ENCODE measurements at places on chromosomes 3 and 15.

- no peak for DNase-seq
Measured at GRCh38 chr15:82044373-82045178, 1.2 kb downstream of the MEX3B start.

DNA sequence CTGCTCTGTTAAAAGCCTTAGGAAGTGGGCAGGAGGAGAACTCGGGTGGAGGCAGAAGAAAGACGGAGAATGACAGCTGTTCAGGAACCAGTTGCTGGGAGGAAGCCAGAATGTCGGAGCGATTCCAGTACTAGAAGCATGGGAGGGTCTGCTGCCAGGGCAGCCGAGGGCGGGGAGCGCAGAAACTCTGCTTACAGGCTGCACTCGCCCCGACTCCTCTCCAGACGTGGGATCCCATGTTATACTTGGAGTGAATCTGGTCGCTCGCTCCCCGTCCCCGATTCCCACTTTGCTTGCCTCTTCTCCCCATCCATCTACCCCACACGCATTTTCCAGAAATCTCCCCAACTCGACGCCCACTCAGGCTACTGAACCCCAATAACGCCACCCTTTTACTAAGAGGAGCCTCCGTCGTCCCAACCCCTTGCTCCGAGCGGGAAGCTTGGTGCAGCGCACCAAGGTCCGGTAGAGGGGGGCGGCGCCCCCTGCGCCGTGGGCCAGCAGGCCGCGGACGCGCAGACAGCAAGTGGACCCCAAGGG, 665 bp downstream of the GATM start:
- no peak for DNase-seq

- DNase-seq = no peak
Measured at GRCh38 chr3:80870476-80871041, 890.9 kb downstream of the GBE1 start.

GRCh38 chr15:99732124-99732750, 1.0 kb downstream of the LYSMD4 start:
- peak; percentile 7 for DNase-seq

DNA sequence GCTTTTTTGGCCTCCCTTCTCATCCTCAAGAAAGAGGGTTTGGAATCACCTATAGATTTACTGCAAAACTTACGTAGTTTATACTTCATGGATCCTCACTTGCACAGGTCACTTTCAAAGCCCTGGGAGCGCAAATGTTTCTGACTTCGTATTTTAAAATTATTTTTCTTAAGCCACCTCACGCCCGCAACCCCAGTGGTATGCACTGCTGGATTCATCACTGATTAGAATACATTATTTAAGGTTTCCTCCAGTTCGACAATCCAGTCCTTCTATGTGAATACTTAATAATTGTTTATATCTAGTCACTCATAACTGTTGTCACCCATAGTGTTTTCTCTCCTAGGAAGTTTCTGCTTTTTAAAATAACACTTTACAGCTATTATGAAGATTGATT, 339.9 kb downstream of the CHL1 start:
- no peak for DNase-seq

DNA sequence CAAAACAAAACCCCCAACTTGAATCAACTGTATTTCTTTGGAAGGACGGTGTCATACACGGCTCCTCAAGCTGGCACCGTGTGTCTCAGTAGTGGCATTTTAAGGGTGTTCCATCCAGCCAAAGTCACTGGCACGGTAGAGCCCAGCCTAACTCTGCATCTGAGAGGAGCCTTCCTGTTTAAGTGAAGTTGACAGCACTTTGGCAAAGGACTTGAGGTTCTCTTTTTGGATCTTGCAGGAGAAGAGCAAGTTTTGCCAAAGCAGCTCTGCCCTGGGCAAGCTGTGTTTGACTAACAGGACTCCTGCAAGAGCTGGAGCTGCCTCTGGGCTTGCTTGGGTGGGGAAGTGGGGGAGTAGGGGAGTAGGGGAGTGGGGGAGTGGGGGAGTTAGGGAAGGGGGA, 109.6 kb upstream of the FEZF2 start:
- no peak for DNase-seq

DNA sequence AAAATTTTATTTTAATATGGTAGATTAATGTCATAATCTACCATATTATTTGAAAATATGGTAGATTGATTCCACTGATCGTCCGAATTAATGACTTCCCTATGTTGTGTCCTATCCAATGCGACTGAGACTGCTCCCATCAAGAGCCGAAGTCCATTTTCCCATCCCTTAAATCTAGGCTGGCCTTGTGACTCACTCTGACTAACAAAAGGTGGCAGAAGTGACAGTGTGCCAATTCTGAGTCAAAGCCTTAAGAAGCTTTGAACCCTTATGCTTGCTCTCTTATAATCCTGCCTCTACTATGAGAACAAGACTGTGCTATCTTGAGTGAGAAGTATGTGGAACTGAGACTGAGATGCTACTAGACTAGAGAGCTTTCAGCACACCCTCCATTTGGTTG, 387.2 kb downstream of the ROBO1 start:
- no peak for DNase-seq

DNA sequence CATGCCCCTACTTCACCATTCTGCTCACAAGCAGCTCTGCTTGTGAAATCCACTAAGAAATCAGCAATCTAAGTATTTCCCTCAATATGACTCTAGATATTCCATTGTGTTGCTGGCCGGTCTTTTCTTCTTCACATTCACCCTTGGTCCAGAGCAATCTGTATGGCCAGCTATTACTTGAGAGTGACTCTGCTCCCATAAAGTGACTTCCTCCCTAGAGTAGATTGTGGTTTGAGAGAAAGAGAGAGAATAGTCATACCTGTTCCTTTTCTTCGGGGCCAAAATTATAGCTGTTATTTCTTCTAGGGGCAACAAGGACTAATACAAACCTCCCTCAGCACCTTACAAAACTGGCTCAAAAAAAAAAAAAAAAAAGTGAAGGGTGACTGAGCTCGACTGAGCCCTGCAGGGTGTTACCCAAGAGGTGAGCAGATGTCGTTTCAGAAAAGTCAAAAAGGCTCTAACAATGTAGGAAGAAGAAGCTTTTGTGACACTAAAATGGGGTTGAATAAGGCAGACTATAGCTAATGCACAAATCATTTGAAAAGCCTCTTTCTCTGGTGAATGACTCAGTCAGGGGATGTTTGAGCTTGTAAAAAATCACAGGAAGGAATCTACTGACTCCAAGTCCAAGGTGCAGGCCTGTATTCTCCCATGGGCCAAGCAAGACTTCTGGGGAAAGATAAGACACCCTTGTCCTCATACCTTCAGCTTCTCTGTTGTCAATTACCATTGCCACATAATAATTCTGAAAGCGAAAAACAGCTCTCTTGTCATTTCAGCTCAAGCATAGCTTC, 161.0 kb upstream of the SLC24A5 start:
- no peak for DNase-seq

DNA sequence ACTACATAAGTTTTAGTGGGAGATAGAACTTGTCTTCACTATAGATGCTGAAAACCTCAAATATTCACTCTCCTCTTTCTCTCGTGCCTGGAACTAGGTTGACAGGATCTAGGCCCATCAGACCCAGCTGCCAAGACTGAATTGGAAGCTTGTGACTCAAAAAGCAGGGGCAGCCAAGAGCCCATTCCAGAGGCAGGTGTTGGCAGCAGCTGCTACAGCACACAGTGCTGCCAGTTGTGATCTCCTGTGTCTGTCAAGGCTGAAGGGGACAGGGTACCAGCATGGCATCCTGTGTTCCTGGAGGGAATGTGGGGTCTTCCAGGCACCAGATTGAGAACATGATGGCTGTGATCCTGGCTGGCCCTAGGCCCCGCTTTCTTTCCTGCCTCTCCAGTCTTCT, 92.5 kb upstream of the MB21D2 start:
- DNase-seq = no peak

- no peak for DNase-seq
Measured at GRCh38 chr3:193546129-193546528, 8.6 kb downstream of the ATP13A4 start.

DNA sequence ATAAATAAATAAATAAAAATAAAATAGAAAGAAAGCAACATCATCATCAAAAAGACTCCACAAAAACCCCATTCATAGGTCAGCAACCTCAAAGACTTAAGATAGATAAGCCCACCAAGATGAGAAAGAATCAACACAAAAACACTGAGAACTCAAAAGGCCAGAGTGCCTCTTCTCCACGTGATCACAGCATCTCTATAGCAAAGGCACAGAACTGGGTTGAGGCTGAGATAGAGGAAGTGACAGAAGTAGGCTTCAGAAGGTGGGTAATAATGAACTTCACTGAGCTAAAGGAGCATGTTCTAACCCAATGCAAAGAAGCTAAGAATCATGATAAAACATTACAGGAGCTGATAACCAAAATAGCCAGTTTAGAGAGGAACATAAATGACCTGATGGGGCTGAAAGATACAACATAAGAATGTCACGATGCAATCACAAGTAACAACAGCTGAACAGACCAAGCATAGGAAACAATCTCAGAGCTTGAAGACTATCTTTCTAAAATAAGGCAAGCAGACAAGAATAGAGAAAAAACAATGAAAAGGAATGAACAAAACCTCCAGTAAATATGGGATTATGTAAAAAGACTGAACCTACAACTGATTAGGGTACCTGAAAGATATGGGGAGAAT, 26.4 kb downstream of the GNB5 start:
- DNase-seq = no peak

- no peak for DNase-seq
Measured at GRCh38 chr3:184557348-184557950, 4.1 kb upstream of the EPHB3 start.

- no peak for DNase-seq
Measured at GRCh38 chr15:67300266-67301025, 45.9 kb downstream of the IQCH start.

DNA sequence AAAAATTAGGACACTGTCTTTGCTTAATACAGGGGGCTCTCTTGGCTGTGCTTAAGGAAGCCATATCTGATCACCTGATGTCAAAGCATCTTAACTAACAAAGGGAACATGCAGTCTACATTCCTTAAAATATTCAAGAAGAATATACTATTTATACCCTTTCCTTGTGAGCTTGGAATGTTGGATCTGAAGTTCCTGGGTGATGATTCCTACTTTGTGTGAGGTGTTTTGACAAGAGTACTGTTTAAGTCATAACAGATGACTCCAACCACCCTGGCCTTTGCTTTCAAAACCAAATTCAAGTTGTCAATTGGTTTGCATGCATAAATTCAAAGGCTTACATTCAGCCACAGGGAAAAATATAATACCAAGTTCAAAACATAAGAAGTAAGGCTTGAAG, 862.7 kb upstream of the SEMA6D start:
- no peak for DNase-seq

DNA sequence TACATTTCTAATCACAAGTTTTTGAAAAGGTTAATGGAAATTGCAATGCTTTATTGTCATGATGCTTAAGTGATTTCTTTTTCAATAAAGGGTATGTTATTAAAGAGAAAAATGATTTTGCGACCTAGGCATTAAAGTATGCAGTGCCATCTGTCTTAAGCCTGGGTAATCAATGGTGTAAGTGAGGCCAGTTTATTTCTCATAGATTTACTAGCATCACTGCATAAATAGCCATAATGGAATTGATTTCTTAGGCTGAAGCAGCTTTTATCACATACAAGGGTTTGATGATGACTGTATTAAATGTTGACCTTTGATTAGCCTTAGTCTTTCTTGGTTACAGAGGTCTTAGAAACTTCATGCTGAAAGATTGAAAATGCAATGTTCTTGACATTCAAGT, 347.4 kb downstream of the FEZF2 start:
- no peak for DNase-seq

GRCh38 chr3:40206522-40206921, 103.0 kb upstream of the EIF1B start:
- DNase-seq = no peak

DNA sequence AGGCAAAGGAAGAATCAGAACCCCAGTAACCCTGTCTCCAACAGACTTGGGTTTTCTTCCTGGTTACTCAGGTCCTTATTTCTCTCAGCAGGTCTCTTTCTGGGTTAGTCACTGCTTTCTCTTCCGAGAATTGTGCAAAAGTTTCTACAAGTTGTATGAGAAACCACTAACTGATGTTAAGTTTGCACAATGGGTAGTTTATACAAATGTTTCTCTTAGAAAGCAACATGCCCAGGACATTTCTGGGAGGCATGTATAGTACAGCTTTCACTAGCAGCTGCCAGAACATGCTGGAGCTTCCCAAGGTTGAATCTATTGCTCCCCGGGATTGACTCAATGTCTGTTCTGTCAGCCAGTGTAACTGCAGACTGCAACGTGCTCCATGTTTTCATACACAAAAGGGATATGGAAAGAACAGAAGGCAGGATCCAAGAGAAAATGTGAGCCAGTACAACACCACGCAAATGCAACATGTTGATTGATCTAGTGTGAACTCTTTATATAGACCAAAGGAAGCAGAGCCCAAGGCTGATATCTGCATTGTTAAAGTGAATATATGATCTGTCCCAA, 887.8 kb downstream of the MCTP2 start:
- no peak for DNase-seq

GRCh38 chr3:175433026-175433674, 574.0 kb downstream of the NAALADL2 start:
- DNase-seq = no peak

DNA sequence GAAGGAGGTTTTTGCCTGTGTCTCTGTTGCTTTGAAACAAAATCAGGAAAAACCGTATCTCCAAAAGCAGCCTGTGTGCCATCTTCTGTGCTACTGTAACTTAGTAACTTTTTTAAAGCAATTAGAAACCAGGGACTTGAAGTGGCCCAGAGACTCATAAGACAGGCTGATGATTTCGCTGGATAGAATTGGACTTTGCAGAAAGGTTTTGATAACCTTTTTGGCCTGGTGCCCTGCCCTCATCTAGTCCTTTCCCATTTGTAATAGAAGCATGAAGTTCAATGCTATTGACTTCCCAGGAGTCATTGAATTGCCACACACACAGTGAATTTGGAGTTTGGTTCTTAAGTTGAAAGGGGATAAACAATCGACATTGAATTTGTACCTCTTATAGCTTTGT, 157.2 kb downstream of the PTPRG start:
- no peak for DNase-seq

- DNase-seq = no peak
Measured at GRCh38 chr3:183743231-183743630, 45.6 kb downstream of the YEATS2 start.

GRCh38 chr3:53493595-53493962, 832 bp upstream of the CACNA1D start:
- DNase-seq = no peak

GRCh38 chr15:69730281-69731080, 277.9 kb downstream of the RPLP1 start:
- no peak for DNase-seq

DNA sequence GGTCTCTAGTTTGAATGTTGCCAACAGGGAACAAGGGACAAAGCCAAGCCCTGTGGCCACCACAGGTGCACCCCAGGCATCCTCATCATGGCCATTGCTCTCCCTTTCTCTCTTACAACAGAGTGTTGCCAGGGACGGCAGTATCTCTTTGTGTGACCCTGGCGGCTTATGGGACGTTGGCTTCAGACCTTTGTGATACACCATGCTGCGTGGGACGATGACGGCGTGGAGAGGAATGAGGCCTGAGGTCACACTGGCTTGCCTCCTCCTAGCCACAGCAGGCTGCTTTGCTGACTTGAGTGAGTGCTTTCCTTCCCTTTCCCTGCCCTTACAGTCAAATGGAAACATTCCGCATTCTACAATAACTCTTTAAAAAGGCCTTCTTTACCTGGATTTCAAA, 38.2 kb downstream of the BOC start:
- no peak for DNase-seq

- DNase-seq = no peak
Measured at GRCh38 chr3:126924458-126924857, 58.5 kb upstream of the PLXNA1 start.

GRCh38 chr3:74491874-74492273, 122.6 kb downstream of the CNTN3 start:
- no peak for DNase-seq

- no peak for DNase-seq
Measured at GRCh38 chr3:160557571-160557970, 7.8 kb downstream of the KPNA4 start.

- DNase-seq = peak; percentile 16
Measured at GRCh38 chr3:69724722-69725435, 14.4 kb upstream of the MITF start.
